ENCODE measurements at places on chromosomes 5 and 9.

DNA sequence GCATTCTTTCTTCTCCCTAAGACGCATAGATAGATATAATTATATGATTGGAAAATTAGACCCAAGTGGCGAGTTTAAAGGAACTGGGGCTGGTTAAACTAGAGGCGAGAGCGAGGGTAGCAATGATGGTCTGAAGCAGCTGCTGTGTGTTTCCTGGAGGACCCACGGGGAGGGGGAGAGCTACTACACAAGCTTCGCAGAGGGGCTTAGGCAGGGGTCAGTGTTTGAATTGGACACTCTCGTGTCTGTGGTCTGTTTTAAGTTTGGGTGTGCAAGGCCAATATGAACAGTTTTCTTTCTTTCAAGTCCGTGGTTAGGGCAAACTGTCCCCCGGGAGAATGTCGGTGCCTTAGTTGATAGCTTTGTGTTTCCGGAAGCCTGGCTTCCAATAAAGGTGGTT lies 43.1 kb downstream of the PDZD2 start:
- no peak for DNase-seq

DNA sequence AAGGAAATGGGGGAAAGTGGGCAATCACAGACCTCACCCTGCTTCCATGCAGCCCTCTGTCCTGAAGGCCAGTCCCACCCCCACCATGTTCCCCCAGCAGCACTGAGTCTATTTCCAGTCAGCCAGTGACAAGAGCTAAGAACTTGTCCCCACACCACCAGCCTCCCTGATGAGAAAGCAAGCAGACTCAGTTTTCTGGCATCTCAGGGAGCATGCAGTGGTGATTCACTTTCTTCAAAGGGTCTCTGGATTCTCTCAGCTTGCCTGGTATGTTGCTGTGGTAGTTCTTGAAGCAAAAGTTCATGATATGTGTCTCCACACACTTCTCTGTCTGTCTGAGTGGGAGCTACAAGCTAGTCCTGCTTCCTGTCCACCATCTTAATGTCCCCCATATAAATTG lies 799.9 kb upstream of the TYRP1 start:
- no peak for DNase-seq

DNA sequence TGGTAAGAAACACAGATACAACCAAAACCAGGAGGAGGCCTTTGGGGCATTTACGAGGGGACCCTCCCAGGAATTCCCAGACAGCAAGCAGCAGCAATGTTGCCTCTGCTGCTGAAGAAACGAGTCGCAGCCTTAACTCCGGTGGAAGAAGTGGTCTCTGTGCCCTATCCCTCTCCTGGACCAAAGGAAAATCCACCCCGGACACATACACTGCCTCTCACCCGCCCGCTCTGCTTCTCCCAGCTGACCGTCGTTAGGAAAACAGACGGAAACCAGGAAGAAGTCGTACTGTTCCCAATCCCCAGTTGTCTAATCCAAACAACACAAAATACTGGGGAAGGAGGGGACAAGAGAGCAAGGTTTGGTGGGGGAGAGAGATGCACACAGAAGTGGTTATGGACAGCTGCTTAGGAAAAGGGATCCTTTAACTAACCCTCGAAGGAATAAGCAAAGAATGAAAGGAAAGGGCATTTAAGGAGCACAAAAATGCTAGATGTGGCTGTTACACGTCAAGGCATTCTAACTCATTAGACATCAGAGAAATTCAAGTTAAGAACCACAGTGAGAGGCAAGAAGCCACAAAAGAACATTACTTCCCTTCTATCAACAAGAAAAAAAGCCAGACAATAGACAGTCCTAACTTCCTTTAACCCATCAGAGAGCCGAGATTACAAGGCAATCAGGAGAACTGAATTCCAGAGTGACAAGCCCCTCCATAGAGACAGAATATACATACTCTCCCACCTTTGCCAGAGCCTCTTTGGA lies 71.9 kb downstream of the ACTL7B start:
- DNase-seq: no peak

- no peak for DNase-seq
Measured at GRCh38 chr5:39767916-39768315, 343.1 kb upstream of the DAB2 start.

DNA sequence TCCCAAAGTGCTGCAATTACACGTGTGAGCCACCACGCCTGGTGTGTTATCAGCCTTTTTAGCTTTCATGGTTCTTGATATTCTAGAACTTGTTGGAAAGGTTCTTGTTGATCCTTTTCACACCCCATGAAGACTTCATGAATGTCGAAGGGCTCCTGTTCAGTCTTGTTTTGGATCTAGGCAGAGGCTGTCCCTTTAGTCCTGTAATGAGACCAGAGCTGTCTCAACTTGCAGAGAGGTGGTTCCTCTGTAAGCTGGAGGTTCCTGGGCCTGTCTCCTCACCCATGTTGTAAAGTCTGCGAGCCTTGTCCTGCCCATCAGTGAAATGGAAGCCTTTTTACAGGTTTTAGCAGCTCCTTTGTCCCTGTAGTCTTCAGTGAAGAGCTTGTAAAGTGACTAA lies 38.2 kb downstream of the PRRC2B start:
- DNase-seq: no peak

DNA sequence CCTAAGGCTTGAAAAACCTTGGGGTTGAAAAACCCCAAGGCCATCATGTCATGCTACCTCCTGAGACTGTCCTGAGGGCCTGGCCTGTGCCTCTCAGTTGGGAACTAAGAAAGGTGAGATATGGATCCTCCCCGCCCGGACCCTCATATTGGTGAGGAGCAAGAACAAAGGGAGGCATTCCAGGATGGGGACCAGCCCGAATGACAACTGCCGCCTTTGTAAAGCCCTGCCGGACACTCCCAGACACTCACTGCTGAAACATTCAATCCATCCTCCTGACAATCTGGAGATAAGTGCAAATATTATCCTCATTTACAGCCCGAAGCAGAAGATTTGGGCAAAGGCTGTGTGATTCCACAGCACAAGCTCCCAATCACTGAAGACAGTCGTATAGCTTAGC lies 298.3 kb downstream of the NSG2 start:
- DNase-seq: no peak

- DNase-seq: no peak
Measured at GRCh38 chr9:35277171-35277520, 115.3 kb downstream of the UNC13B start.

- DNase-seq: no peak
Measured at GRCh38 chr5:17665836-17666235, 31.6 kb downstream of the TAF11L14 start.

- no peak for DNase-seq
Measured at GRCh38 chr5:34652914-34653313, 3.2 kb upstream of the RAI14 start.

- no peak for DNase-seq
Measured at GRCh38 chr9:27590651-27591050, 17.4 kb upstream of the C9orf72 start.

GRCh38 chr9:94903961-94904421 lies 177.5 kb downstream of the AOPEP start:
- no peak for DNase-seq

- no peak for DNase-seq
Measured at GRCh38 chr5:60822285-60822556, 21.8 kb downstream of the ELOVL7 start.

- DNase-seq: no peak
Measured at GRCh38 chr9:123617952-123618678, 262.1 kb downstream of the CRB2 start.

DNA sequence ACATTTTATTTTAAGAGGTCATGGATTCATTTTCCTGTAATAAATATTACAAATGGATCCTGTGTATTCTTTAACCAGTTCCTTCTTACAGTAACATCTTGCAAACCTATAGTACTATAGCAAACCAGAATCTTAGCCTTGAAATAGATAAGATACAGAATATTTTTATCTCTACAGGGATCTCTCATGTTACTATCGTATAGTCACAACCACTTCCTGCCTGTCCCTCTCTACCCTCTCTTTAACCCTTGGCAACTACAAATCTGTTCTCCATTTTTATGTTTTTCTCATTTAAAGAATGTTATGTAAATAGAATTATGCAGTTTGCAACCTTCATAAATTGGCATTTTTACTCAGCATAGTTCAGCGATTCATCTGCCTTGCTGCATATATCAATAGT lies 454.0 kb downstream of the DIRAS2 start:
- DNase-seq: no peak

DNA sequence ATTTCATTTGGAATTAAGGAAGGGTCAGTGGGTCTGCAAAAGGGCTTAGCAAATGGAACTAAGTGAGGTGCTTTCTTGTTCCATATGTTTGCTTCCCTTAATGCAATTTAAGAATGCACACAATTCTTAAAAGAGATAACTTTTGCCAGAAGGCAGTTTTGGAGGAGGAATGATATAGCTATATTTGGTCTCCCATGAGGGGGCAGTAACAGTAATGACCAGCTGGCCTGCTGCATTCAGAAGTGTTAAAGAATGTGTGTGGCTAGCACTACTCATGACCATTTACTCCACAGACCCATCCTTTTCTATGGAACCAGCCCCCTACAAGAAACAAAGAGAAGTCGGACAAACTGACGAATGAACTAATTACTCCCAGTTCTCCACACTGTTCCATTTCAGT lies 638.9 kb downstream of the RAB3C start:
- DNase-seq: no peak

- no peak for DNase-seq
Measured at GRCh38 chr9:98567540-98568233, 141.0 kb downstream of the GABBR2 start.

DNA sequence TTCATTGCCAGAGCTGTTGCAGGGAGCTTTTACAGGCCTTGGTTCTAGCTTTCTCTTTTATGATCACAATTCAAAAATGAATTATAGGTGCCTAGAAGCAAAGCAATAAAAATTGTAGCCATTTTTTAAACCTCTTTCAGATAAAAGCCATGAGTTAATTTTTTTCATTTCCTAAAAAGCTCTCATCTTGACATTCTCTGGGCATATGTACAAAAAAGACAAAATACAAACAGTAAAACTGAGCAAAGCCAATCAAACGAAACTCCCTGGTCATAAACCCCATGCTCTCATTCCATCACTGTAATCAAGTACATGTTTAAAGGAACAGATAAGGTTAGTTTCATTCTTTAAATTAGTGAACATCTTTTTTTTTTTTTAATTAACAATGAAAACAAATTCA lies 101.9 kb downstream of the ERCC6L2 start:
- no peak for DNase-seq

DNA sequence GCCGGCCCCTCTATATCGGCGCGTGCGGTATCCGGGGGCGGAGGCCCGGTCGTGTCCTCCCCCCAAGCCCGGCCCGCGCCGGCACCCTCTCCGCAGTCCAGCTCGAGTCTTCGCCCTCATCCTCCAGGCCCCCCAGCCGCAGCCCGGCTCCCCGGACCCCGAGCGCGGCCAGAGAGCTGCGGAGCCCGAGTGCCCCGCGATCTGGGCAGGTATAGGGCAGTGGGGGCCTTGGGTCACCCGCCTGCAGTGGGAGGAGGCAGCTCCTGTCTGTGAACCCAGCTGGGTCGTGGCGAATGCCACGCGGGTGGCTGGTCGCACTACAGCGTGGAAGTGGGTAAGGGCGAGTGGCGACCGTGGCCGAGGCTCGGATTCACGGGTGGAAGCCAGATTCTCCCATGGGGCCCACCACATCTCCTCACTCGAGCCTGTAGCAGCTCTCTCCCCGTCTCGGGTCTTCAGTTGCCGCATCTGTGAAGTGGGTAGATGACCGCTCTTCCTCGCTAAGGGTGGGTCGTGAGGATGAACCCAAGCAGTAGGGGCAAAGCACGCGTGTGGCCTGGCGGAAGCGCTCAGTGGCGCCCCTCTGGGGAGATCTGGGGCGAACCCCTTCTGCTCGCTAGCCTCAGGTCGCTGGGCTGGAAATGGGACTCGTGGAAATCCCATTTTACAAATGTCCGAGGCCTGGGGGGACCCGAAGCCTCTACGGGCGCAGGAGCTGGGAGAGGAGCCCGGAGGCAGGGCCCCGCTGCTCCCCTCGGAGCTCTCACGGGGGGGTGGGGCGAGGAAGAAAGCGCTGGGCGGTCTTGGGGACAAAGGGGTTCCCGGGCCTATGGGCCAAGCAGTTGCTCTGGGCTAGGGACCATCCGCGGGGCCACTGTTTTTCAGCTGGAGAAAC lies 1.9 kb downstream of the NR5A1 start:
- no peak for DNase-seq

DNA sequence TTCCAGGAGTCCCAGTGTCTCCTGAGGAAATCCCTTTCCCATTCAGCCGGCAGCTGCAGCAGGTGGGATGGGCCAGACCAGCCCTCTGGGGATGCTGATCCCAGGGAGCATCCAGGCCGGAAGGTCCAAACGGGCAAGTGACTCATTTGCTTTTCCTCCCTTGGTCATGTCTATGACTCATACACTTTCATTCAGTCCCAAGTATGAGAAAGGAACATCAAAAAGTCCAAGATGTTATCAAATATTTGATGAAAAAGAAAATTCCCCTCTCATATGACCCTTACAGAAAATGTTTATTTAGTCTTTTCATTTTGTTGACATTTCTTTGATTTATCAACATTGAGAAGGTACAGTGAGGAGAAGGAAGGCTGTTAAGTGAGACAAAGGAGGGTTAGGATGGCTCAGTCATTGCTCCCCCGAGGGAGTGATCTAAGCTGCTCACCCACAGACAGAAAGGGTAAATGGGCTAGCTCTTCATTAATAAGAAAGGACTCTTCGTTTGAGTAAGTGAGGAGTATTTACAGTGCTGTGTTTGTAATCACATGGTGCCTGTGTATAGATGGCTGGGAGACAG lies 117.6 kb upstream of the ANKRD55 start:
- no peak for DNase-seq

DNA sequence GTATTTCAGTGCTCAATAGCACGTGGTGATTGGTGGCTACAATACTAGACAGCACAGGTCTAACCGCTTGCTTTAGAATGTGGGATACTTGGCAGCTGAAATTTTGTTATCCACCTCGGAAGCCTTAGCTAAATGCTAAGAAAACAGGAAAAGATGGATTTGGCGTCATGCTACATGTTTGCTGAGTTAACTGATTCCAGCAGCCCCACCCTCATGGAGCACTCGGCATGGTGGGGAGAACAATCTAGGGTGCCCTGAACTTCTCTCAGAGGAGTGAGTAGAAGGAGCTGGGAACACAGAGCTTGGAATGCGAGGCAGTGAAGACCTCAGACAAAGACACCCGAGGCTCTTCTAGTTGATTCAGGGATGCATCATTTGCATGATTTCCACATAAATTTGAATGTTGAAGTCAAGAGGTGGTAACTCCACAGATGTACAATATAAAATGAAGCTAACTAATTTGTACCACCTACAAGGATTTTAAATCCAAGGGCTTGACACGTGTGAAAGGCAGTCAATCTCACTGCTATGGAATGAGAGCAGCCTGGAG lies 145.1 kb upstream of the FSTL4 start:
- no peak for DNase-seq

DNA sequence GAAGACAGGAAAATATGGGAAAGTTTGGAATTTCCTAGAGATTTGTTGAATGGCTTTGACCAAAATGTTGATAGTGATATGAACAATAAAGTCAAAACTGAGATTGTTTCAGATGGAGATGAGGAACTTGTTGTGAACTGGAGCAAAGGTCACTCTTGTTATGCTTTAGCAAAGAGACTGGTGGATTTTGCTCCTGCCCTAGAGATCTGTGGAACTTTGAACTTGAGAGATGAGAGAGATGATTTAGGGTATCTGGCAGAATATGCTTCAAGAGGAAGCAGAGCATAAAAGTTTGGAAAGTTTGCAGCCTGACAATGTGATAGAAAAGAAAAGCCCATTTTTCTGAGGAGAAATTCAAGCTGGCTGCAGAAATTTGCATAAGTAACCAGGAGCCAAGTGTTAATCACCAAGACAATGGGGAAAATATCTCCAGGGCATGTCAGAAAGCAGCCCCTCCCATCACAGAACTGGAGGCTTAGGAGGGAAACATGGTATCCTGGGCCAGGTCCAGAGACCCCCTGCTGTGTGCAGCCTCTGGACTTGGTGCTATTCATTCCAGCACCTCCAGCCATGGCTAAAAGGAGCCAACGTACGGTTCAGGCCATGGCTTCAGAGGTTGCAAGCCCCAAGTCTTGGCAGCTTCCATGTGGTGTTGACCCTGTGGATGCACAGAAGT lies 114.3 kb upstream of the STARD4 start:
- DNase-seq: no peak

Measured in erythroblast (primary cell).